Activated CD4-positive, alpha-beta memory T cell treated with anti-CD3 and anti-CD28 coated beads, Interleukin-2, amount 10 ng/mL, durations not matched to agents 7 days and 5 days (primary cell): ENCODE measurements at places on chromosomes 6 and 20. TPM values are rescaled to one million over a fixed set of nuclear protein-coding genes. Genes with fewer than 3 reads are reported as not detected.
A peak's percentile ranks its signal among the peaks of the same experiment; 100 is the strongest.

- H3K27me3 ChIP-seq, result peaks cover 2% of the 10 kb centered on the region
- H3K36me3 ChIP-seq, result no peaks in the 10 kb centered on the region
- no peak for DNase-seq
Observed at GRCh38 chr6:166572370-166573261, 13.9 kb downstream of the RAMACL start.

GRCh38 chr6:150409576-150410066 is 40.8 kb downstream of the IYD start:
- DNase-seq, result no peak
- H3K4me1 ChIP-seq, result no peaks in the 10 kb centered on the region
- H3K27ac ChIP-seq, result no peak overlapping the region
- H3K36me3 ChIP-seq, result peaks cover 2% of the 10 kb centered on the region
- H3K4me3 ChIP-seq, result no peak overlapping the region

DNA sequence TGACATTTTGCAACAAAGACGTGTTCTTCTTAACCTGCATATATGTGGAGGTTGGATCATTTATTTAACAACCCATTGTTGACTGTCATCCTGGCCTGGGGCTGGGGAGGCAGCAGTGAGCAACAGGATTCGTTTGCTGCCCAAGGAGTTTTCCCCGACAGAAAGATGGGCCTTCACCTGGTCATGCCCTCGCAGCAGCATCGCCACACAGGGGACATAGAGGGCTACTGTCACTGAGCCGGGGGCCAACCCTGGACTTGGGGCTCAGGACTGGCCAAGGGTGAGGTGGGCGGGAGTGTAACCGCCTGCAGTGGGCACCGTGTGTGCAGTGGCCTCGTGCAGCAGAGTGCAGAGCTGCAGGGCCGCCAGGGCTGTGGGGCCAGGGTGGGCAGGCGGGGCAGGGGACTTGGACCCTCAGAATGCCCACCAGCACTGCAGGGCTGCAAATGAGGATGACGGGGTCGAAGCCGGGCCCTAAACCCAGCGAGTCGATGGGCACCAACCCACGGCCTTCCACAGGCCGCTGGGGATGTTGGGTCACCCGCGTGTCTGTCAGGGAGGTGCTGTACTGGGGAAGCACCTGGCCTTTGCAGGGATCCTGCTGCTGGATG is 11.8 kb downstream of the DUSP22 start:
- DNase-seq, result no peak
- no peak overlapping the region for H3K4me3 ChIP-seq
- H3K27ac ChIP-seq, result no peak overlapping the region
- H3K36me3 ChIP-seq, result peaks cover 13% of the 10 kb centered on the region
- H3K4me1 ChIP-seq, result no peaks in the 10 kb centered on the region

GRCh38 chr20:32789896-32790750 is 27.9 kb downstream of the DNMT3B start:
- H3K36me3 ChIP-seq, result no peaks in the 10 kb centered on the region
- H3K27ac ChIP-seq, result no peak overlapping the region
- no peaks in the 10 kb centered on the region for H3K27me3 ChIP-seq
- no peak overlapping the region for H3K4me3 ChIP-seq
- H3K4me1 ChIP-seq, result peaks cover 19% of the 10 kb centered on the region
- DNase-seq, result peak; percentile 75

- H3K27ac ChIP-seq, result no peak overlapping the region
- H3K36me3 ChIP-seq, result peaks cover 3% of the 10 kb centered on the region
- no peak for DNase-seq
- H3K4me3 ChIP-seq, result no peak overlapping the region
- H3K4me1 ChIP-seq, result peaks cover 2% of the 10 kb centered on the region
Observed at GRCh38 chr6:5050009-5050408, 35.1 kb upstream of the PPP1R3G start.

- H3K27me3 ChIP-seq, result peaks cover 12% of the 10 kb centered on the region
- no peak overlapping the region for H3K27ac ChIP-seq
- no peak for DNase-seq
- H3K4me1 ChIP-seq, result no peaks in the 10 kb centered on the region
- H3K36me3 ChIP-seq, result no peaks in the 10 kb centered on the region
Observed at GRCh38 chr20:58593880-58594638, 57.0 kb upstream of the STX16 start.

- H3K4me1 ChIP-seq, result peaks cover 22% of the 10 kb centered on the region
- H3K27ac ChIP-seq, result no peak overlapping the region
- no peaks in the 10 kb centered on the region for H3K36me3 ChIP-seq
- peaks cover 50% of the 10 kb centered on the region for H3K27me3 ChIP-seq
- no peak overlapping the region for H3K4me3 ChIP-seq
Observed at GRCh38 chr6:44004136-44004535, 123.1 kb downstream of the MRPL14 start.

GRCh38 chr6:121310495-121310894 is 23.8 kb downstream of the TBC1D32 start:
- peaks cover 3% of the 10 kb centered on the region for H3K36me3 ChIP-seq
- H3K4me1 ChIP-seq, result no peaks in the 10 kb centered on the region
- no peak for DNase-seq
- H3K27me3 ChIP-seq, result no peaks in the 10 kb centered on the region

DNA sequence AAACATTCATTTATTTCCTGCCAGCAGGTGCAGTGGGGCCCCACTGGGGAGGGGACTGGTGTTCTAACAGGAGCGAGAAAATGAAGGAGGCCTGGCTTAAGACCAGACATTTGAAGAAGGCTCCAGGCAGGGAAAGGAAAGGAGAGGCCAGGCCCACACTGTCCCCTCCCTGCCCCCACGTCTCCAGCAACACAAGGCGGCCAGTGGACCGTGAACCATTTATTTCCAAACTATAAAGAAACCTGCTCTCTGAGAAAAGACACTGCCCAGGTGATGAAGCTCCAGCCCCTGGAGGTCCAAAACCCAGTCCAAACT is 41.4 kb upstream of the CDH22 start:
- H3K4me1 ChIP-seq, result peaks cover 24% of the 10 kb centered on the region
- no peak for DNase-seq

- peaks cover 16% of the 10 kb centered on the region for H3K27me3 ChIP-seq
- H3K4me1 ChIP-seq, result no peaks in the 10 kb centered on the region
Observed at GRCh38 chr20:16771213-16771612, 23.1 kb downstream of the OTOR start.

DNA sequence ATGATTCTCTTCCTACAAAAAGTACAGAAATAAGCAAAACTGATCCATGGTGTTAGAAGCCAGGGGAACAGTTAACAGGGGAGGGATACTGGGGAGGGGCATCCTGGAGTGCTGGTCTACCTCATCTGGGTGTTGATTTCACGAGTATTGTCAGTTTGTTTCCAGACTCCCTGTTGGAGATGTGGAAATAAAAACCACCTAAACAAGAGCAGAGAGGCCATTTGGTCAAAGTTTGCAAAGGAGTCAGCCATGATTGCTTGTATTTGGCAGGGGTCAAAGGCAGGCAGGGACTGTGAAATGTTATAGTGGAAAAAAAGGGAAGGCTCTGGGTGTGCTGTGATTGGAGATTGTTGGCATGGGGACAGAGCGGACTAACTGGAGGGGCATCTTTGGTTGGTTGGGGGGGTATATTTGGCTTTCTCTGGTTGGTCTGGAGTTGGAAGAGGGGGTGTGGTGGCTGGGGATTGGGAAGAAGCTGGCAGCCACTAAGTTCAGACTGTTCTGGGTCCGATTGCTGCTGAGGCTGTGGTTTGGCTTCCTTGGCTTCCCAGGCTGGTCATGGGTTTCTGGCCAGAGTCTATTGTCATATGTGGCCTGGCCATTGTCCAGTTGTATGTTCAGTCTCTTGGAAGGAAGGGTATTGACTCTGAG is 14.9 kb upstream of the PANK2 start:
- H3K27ac ChIP-seq, result peak overlapping the region; percentile 6
- no peak overlapping the region for H3K4me3 ChIP-seq
- no peaks in the 10 kb centered on the region for H3K27me3 ChIP-seq
- DNase-seq, result no peak

MYH7B gene
- total RNA-seq, result 0.08 TPM

CST2 gene
- total RNA-seq, result not detected

TREM1 gene
- not detected for total RNA-seq

LGSN gene
- 0.18 TPM for total RNA-seq

LAMA5 gene
- total RNA-seq, result 0.63 TPM
